ENCODE measurements at places on chromosomes 1 and 21.
A peak's percentile ranks its signal among the peaks of the same experiment; 100 is the strongest.

- DNase-seq, result no peak
These were observed 37.3 kb downstream of the KCND3 start for GRCh38 chr1:111952125-111952657.

DNA sequence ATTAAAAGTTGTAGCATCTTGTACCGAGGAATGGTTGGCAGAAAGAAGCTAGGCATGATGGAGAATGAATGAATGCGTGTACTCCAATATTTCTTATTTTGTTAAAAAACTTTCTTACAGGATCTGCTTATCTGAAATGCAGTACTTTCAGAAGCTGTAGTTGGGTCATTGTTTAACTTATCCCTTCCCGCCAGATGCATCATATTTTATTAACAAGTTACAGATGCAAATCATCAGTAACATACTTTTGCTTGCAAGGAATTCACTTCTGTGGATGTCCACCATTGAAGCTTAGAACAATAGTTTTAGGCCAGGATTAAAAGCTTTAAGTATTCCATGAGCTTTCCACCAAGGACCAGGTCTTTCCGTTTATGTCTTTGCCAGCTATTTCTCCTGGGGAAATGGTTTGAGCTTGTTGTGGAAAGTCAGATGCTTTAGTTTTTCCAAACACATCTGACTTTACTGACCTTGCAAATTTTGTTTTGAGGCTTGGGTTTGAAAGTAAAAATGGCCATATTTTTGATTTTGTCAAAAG, 65.4 kb downstream of the PATJ start:
- DNase-seq, result no peak

DNA sequence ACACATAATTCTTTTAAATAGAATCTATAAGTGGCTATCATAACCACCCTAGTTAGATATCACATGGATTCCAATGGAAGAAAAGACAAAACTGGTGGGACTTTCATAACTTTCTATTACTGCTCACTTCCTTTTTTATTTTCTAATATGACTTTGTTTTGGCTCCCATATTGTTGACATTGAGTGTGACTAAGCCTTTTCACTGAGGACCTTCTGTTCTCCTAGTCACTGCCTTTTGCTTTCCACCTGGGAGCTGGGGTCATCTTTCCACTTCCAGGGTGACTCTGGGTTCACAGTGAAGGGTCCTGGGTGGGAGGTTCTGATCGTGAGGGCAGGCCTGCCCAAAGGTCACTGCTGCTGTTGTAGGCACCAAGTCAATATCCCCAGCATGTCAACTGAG, 275.8 kb downstream of the TGFB2 start:
- DNase-seq, result no peak

DNA sequence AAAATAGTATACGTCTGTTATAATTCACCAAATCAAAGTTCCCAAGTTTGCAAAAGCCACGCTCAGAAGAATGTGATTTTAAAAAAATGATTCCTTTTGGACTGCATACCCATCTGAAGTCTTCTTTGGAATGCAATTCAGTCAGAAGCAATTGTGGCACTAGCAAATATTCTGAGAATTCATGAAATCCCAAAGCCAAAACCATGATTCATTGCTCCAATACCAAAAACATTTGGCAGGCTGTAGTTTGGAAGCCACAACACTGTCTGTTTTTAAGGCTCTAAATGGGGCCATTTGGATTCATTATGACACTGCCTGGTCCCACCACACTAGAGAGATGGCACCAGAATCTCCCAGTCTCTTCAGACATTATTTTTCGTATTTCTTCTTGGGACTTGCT, 21.8 kb upstream of the LRRC53 start:
- DNase-seq, result no peak

- no peak for DNase-seq
These were observed 46.6 kb downstream of the S1PR1 start for GRCh38 chr1:101283443-101283842.

GRCh38 chr1:159944623-159945455, 574 bp downstream of the IGSF9 start:
- no peak for DNase-seq

DNA sequence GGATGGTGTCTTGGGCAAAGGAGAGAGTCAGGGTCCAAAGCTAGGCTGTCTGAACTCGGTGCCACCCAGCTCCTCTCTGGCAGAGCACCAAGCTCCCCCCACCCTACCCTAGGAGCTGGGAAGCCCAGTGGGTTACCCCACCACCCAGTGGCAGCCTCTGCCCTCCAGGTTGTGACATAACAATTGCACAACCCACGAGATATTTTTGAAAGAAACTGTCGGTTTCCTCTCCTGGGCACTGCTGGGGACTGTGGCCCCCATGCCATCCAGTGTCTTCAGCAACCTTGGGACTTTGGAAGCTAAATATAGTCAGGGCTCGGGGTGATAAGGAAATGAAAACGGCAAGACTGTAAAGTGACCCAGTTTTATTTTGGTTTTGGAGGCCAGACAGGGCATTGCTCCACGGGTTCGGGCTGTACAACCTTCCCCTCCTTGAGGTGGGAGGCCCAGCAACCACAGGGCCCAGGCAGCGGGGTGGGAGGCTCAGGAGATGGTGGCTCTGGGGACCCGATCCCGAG, 1.4 kb downstream of the CITED4 start:
- DNase-seq, result no peak

DNA sequence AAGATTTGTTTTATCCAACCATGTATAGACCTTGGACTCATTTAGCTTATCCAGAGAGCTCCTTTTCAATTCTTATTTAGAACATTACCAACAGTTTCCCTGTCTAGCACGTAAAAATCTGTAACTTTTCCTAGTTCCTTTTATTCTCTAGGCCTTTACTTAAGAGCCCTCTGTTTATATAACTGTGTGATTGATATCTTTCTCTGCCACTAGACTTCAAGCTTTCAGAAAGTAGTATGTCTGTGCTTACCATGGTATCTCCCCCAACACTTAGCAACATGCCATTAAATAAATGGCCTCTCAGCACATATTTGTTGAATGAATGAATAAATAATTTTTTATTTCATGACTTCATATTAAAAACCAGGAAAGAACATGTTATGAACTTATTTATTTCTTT, 209.4 kb downstream of the PTPRC start:
- DNase-seq, result no peak

DNA sequence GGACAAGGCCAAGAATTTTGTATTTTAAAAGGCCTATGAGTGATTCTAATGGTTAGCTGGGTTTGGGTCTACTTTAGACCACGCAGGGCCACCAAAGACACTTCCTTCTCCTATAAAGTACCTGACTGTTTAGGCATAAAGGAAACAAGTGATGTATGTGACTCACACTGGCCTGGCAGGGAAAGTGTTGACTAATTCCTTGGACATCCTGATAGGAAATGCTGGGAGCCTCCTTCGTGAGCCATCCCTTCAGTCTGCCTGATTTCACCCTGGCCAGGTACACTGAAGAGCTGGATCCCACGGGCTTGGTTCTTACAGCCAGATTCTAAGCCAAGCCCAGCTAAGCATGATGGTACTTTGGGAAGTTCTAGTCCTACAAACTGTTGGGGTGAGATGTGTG, 100.5 kb upstream of the HMGB4 start:
- DNase-seq, result no peak

DNA sequence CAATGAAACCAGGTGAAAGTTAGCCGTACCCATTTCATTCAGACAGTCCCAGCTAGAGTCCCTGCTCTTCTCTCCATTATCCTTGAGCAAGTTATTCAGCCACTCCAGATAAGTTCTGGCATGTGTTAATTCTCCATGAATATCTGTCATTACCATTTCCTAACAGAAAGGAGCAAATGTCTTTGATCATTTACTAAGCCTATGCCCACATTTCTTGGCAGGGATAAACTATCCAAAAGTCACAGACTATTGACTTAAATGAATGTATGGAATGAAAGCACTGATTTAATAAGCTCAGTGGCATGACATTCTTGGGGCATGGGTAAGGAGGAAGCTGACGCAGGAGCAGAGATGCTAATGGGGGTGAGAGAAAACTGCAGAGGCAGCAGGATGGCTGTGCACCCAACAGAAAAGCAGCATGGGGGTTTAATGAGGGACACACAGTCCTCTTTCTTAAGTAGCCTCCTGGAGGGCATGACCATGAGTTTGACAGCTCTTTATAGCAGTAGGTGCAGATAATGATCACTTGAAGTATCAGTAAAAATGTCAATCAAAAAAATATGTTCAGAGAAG, 17.6 kb upstream of the DHCR24 start:
- DNase-seq, result no peak

GRCh38 chr1:205706601-205707502, 26.5 kb upstream of the SLC45A3 start:
- DNase-seq, result no peak

DNA sequence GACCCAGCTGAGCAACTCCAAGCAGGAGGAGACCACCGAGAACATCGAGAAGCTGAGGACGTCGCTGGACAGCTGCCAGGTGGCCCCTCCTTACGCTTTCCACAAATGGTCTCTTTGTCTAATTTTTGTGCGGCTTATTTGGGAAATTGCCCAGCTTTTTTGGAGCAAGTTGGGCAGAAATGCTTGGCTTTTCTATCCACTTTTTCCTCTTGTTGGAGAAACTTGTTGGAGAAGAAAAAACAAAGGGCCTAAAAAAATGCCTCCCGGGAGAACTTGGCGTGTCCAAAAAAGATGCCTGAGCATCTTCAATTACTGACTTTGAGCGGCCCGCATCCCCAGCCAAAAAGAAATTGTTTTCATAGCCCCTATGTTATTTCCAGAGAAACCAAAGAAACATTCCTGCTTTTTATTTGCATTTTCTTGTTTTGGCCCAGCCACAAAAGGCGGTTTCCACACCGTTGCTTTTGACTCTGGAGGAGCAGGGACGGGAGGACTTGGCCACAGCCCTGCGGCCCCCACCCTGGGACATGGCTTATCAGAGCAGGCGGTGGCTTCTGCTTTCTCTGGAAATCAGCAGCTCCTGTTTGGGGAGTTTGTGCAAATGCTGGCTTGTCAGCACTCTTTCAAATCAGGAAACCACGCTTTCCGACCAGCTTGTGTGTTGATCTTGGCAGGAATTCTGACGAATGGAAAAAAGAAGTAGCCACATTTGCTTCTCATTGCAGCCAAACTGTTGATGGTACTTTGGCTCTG, 81.2 kb upstream of the EFHD2 start:
- no peak for DNase-seq

GRCh38 chr1:81472387-81472786, 328.3 kb upstream of the ADGRL2 start:
- DNase-seq, result no peak

- DNase-seq, result peak; percentile 1
These were observed 33.7 kb upstream of the LRP8 start for GRCh38 chr1:53361541-53361961.

DNA sequence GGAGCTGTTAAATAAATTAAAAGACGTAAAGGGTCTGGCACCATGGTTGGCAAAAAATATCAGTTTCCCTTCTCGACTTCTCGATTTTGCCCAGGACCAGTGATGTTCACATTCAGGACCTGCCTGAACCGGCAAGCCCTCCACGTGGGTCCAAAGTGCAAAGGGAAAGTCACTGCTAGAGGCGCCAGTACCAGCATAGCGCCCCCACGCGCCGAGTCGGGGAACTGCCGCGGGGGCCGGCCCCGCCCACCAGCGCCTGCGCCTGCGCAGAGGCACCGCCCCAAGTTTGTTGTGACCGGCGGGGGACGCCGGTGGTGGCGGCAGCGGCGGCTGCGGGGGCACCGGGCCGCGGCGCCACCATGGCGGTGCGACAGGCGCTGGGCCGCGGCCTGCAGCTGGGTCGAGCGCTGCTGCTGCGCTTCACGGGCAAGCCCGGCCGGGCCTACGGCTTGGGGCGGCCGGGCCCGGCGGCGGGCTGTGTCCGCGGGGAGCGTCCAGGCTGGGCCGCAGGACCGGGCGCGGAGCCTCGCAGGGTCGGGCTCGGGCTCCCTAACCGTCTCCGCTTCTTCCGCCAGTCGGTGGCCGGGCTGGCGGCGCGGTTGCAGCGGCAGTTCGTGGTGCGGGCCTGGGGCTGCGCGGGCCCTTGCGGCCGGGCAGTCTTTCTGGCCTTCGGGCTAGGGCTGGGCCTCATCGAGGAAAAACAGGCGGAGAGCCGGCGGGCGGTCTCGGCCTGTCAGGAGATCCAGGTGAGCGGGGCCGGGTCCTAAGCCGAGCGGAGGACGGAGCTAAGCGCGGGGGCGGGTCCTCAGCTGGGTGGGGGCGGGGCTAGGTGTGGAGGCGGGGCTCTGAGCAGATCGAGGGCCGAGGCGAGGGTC, at the start of gene PINK1:
Gene PINK1, plus strand, starts transcription at position 269 of the 875 bp plus-strand sequence. Its CDS starts 91 bp downstream, at position 360.
- DNase-seq, result peak; percentile 58

GRCh38 chr1:236067854-236068454, 3.1 kb upstream of the NID1 start:
- DNase-seq, result no peak

DNA sequence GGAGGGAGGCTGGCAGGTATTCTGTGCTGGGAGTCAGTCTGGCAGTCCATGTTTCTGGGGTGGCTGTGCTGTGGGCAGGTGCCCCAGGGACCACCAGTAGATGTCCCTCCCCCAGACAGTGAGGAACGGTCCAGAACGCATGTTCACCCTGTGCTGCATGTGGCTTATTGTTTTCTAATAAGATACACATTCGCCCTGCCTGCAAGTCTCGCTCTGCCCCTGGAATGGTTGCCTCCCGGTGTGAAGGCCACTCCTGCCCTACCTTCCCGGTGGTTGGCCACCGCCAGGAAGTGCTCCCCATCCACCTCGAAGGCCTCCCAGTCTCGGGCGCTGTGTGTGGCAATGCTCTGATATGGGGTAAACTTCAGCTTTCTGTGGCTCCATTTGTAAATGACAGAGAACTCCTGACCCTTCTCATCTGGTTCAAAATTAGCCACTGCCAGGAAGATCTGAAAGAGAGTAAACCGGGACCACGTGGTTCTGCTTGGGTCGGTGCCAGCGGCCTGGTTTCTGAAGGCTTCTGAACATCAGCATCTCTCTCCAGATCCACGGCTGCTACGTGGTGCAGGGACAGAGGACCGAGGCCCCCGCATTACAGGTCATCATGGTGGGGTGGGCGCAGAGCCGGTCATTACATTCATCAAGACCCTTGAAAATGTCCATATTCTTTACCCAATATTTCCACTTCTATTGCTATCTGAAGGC, 14.5 kb downstream of the KRTAP10-1 start:
- DNase-seq, result no peak

GRCh38 chr1:233376382-233377110, 49.0 kb downstream of the MAP3K21 start:
- no peak for DNase-seq

GRCh38 chr1:202200669-202201068, 7.1 kb downstream of the LGR6 start:
- no peak for DNase-seq

- DNase-seq, result no peak
These were observed 1.5 kb downstream of the IL22RA1 start for GRCh38 chr1:24141311-24141997.

- DNase-seq, result no peak
These were observed 271.8 kb downstream of the BRINP2 start for GRCh38 chr1:177442584-177442983.

- no peak for DNase-seq
These were observed 79.6 kb upstream of the BMP8A start for GRCh38 chr1:39411526-39412478.

All from T-helper 1 cell (primary cell).